ENCODE measurements at places on chromosomes 4 and X.

DNA sequence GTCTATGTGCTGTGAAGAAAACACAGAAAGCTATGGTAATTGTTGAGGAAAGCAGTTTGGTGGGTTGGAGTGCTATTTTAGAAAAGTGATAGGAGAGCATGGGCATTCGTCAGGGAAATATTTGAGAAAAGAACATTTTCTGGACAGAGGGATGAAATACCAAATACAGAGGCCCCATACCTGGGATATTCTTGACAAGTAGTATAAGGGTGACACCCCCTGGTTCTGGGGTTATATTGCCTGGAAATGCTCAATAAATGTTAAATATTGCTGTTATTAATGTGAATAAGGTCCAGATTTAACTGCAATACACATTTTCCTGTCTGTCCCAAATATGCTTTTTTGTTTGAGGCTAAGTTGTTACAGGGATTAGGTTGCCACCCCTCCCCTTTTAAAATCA lies 42.9 kb downstream of the WWC2 start:
- DNase-seq, result no peak

DNA sequence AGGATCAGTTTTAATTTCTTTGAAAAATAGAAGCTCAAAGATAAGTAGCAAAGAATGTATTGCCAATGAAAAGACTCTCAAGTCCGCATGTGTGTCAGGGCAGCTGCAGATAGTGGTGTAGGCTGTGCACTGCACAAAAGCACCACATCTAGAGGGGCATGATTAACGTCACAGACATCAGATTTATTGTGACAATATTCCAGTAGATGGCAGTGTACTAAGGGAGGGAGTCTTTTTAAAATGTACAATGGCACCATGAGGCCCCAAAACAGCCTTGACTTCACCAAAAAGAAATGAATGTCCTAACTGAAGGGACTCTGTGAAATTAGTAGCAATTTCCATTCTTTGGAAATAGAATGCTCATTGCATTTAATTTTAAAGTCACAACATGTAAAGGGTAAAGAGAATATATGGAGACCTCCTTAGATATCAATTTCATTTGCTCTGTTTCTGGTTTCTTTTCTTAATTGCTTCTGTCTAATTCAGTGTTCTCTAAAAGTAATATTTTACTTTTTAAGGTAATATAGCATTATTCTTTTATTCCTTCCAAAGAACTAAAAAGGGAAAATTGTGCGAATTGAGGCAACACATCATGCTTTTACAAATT lies 98.4 kb downstream of the ZNF827 start:
- DNase-seq, result no peak

GRCh38 chr4:68434836-68435235 lies 12.4 kb upstream of the TMPRSS11E start:
- no peak for DNase-seq

DNA sequence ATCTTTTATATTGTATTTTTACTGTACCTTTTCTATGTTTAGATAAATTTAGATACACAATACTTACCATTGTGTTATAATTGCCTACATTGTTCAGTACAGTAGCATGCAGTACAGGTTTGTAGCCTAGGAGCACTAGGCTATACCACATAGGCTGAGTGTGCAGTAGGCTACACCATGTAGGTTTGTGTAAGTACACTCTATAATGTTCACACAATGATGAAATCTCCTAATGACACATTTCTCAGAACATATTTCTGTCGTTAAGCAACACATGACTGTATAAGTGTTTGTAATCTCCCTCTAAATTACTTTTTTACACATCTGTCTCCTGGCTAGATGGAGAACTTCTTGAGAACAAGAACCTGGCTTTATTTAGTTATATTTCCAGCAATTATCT lies 40.3 kb downstream of the UCHL1 start:
- DNase-seq, result no peak

- DNase-seq, result no peak
These were observed 6.0 kb upstream of the CXCL10 start for GRCh38 chr4:76029300-76029699.

DNA sequence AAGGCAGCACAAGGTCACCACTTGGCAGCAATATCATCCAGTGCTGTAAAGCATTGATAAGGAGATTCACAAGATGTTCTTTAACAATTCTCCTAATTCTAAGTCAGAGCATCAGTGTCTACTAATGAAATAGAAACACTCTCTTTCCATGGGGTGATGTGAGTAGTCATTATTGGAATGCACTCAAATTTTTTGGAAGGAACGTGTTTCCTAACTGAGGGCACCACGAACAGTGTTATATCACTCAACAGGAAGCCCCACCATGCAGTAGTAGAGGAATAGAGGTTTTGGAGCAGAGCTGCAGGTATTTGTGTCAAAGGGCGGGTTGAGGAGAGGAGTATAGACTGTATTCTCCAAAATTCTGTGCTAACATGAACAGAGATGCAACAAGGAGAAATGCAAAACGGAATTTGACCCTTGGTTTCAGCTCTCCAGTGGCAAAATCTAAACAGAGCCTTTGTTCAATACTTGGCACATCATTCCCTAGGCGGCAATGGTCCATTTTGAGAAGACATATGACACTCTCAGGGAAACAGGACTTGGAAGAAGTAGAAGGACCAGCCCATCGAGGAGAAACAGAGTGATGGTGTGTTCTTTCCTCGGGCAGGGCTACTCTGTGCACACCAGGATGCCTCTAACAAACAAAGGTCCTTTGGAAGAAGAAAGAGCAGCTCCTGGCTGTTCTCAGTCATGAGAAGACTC lies 98.9 kb downstream of the CPEB2 start:
- DNase-seq, result no peak

DNA sequence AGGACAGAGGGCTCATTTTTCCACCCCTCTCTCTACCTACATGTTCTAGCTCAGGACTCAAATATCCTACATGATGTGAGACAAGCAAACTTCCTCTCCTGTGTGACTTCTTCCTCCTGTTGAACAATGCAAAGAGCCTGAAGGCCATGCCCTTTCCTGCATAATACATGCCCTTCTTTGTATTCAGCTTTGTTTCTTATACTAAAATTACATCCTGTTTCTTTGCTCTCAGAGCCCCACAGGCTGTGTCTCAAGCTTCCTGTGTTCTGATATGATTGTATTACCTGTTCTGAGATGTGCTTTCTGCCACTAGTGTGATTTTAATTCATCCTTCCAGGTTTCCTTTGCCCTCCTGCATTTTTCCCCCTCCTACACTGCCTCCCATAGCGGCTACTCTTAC lies 166.4 kb upstream of the AFF2 start:
- DNase-seq, result no peak

Measured in CD4-positive, alpha-beta T cell treated with Interferon gamma for 1 hour (primary cell).